Activated CD4-positive, alpha-beta T cell treated with anti-CD3 and anti-CD28 coated beads, Interleukin-2, amount 50 U/mL, for 4 hours (primary cell): ENCODE measurements at places on chromosomes 1 and 21.
A peak's percentile ranks its signal among the peaks of the same experiment; 100 is the strongest.

GRCh38 chr21:44648557-44649311, 2.5 kb downstream of the KRTAP10-11 start:
- DNase-seq: no peak

DNA sequence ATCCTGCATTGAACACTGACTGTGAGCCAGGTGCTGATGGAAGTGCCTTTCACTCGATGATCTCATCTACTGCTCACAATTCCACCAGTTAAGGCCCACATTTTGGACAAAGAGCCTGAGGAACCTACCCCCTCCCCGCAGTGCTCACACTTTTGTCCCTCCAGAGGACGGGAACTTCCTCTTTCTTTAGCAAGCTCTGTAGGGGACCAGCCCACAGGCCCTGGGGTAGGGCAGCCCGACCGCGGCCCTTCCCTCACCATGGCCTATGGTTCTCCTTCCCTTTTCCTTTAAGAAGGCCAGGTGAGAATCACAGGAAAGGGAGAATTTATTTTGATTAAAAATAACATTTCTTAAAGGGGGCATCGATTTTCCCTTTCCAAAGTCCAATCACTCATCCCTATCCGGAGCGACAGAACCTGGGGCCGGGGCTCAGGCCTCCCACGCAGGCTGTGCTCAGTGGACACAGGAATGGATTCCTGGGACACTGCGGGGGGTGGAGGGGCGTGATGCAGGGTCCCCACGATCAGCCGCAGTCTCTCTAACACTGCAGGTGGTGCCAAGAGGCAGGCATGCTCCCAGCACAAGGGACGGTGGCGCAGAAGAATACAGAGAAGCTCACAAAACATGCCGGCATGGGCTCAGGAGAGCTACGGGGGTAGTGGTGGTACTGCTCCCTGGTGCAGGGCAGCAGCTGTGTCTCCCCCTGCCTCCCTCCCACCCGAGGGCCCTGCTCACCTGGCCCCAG, 8.9 kb upstream of the KCNE1 start:
- DNase-seq: no peak

- DNase-seq: no peak
These were observed 126.1 kb downstream of the GDAP2 start for GRCh38 chr1:117803318-117803717.

- DNase-seq: no peak
These were observed 894.4 kb downstream of the TTLL7 start for GRCh38 chr1:83104558-83104957.

DNA sequence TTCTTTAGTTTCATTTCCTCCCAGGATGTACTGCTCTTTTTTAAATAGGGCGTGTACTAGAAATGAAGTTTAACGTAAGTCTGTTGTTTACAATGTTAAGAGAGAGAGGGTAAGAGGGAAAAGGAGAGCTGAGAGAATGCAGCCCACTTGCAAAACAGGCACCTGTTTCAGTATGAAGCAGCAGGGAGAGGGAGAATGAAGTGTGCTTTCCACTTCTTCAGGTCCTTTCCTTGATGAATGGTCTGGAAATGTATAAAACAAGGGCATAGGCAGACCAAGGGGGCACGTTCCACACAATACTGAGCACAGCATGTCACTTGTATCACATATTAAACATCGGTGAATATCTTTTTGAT, 2.0 kb downstream of the KCNA3 start:
- DNase-seq: no peak

DNA sequence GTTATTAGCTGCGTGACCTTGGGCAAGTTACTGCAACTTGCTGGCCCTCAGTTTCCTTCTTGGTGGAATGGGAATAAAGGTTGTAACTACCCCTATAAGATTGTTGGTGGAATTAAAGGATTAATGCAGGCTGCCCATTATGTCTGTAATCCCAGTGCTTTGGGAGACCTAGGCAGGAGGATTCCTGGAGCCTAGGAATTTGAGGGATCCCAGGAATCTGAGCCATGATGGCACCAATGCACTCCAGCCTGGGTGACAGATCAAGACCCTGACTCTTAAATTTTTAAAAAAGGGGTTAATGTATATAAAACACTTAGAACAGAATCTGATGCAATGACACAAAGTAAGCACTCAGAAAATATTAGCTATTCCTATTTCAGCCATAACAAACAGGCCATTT, 67.3 kb downstream of the PTGER3 start:
- DNase-seq: no peak

DNA sequence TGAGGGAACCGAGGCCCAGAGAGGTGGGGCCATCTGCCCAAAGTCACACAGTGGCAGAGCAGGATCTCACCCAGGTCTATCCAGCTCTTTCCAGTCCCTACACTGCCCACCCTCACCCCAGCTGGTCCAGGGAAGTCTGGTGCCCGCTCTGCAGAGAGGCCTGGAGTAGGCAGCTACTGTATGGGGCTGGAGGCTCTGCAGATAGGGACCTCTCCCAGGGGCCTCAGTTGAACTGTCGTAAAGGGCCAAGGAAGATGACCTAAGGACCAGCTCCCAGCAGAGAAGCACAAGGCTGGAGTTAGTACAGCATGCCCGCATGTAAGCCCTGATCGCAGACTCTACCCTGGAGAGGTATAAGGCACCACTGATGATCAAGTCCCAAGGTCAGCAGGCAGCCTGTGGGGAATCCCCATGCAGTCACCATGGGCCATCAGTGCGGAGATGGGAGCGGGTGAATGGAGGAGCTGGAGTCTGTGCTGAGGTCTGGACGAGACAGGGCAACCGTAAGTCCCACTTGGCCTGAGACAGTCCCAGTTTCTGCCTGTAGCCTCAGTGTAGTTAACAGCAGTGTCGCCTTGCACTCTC, 320.2 kb downstream of the MATN1 start:
- no peak for DNase-seq

DNA sequence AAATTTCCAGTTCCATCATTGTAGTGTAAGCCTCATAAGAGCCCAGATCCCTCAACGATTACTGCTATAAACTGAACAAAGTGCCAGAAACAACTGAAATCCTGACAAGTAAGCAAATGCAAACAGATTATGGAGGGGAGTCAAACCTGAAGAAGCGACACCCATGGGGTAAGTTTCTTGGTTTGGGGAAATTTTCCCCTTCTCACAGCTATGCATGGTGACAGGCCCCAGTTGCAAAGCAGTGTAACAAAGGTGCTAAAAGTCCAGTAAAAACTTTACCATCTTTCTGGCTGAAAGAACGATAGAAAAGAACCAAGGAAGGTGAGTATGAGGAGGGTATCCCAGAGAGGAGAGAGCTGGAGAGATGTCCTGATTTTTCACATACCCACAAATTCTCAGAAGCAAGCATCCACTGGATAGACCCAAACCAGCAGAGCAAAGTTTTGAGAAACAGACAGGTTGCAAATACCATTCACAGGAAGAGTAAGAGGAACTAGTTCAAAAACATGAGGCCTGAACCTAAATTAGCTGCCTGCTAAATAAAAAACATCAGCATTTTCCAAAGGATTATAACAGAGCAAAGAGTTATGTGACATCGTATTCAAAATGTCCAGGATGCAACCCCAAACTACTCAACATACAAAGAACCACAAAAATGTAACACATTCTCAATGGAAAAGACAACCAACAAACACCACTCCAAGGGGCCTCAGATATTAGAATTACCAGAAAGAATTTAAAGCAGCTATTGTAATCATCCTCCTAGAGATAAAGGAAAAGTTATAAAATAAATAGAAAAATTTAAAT, 14.5 kb downstream of the SCYL3 start:
- DNase-seq: no peak

DNA sequence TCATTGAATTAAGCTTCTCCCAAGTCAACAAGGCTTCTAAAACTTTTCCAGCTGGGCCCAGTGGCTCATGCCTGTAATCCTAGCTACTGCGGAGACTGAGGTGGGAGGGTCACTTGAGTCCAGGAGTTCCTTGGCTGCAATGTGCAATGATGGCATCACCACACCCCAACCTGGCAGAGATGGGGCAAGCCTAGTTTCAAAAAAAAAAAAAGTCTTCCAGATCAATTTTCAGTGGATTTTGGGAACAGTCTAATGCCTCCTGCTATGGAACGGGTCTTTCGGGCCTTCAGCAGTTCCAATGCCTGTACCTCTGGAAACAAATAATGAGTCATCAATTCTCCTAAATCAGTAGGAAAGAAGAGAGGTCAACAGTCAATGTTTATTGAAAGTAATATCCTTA, 38.0 kb downstream of the FMO4 start:
- no peak for DNase-seq

- peak; percentile 59 for DNase-seq
These were observed 12.7 kb downstream of the INSL5 start for GRCh38 chr1:66788231-66788939.

- no peak for DNase-seq
These were observed 81.9 kb downstream of the CNIH3 start for GRCh38 chr1:224698015-224698451.

DNA sequence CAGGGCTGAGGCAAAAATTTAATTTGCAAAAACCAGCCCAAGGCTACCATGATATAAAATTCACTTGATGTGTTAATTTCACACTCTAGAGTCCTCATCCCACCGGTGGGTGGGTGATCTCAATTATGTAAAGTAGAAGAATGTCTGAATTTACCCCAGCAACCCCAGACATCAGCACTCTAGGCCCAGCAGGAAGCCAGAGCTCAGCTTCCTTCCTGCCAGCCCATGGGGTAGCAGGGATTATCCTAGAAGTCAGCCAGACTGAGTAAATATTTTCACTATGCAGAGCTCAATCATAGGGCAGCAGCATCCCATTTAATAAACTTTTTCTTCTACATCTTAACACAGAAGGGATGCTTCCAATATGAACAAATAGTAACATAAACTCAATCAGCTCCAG, 71.0 kb downstream of the SIPA1L2 start:
- no peak for DNase-seq

DNA sequence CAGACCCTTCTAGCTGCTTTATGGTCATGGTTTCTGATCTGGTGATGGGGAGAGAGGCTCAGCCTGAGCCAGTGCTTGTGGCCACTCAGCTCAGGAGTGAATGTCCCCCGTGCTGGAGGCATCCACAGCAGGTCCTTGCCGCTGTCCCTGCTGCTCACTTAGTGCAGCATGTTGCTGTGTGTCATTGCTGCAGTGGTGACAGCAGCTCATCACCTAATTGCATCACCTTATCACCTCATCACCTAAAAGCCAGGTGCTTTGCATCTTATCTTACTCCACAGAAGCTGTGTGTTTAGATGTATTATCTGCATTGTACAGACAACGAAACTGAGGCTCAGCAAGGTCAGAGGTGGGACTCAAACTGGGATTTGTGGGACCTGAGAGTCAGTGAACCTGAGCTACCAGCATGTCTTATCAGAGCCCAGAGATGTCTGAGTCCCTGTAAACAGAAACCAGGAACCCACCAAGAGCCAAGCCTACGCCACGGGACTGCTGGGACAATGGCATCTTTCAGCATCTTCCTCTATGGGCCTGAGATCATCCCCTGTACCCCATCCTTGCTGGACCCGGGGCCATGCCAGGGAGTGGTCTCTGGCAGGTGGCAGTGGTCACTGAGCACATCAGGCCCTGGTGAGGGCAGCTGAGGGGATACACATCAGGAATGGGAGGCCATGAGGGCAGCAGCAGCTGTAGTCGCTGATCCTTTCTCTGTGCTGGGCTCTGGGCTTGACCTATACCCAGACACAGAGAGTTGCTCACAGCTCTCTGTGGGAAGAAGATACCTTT, 6.5 kb downstream of the PODN start:
- no peak for DNase-seq
